NCI-H748 treated with DMSO at 0.1 percent for 48 hours (cell line): ENCODE measurements at places on chromosomes 2 and 18.

DNA sequence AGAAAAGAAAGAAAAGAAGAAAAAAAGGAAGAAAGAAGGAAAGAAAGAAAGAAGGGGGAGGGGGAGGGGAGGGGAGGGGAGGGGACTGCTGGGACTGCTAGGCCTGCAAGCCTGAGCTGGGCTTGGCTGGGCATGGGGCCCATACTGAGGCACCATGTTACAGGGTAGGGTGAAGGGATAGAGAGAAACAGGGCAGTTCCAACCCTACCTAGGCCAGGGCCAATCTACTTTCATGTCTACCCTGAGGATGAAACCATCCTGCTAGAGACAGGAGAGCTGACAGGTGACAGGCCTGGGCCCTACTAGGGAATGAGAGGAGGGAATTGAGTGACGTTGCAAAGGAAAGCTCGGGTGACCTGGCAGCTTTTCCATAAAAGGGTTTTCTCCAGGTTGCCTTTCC, 41.7 kb downstream of the TEX44 start:
- no peak for DNase-seq

GRCh38 chr2:60873381-60873780, 8.0 kb upstream of the REL start:
- no peak for DNase-seq

GRCh38 chr2:160837416-160837815, 322.8 kb upstream of the TANK start:
- no peak for DNase-seq

DNA sequence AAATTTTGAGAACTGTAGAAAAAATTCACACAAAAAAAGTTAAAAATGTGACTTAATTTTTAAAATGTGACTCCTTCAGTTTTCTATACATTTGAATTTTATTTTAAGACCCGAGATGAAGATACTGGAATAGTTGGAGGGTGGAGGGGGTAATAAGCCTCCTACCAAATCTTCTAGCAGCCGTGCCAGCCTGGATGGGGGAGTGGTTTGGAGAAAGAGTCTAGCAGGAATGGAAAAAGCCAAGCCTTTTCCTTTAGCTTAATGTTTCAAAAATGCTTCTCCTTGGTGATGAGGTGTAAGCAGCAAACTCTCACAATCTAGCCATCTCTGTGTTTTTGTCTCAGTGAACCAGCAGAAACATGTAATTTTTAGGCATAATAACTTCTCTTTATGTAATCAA, 14.7 kb downstream of the CASP8 start:
- DNase-seq: no peak

- no peak for DNase-seq
Measured at GRCh38 chr2:72982781-72983499, 65.6 kb downstream of the EMX1 start.

DNA sequence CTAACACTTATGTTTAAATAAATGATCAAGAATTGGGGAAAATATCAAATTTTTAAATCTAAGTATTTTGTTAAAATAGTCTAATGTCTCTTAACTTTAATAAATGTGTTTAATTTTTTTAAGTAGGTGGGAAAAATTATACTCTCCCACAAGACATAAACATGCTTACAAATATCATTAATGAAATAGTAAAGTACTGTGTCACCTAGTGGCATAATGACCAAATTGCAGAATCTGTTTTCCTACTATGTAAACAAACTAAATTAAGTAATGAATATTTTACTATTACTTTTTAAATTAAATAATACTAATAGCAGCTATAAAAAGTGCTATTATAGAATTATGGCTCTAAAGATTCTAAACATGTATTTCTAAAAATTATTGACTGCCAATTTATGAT, 52.0 kb upstream of the CHAC2 start:
- no peak for DNase-seq

- DNase-seq: no peak
Measured at GRCh38 chr2:176774766-176775451, 437.7 kb upstream of the HNRNPA3 start.

DNA sequence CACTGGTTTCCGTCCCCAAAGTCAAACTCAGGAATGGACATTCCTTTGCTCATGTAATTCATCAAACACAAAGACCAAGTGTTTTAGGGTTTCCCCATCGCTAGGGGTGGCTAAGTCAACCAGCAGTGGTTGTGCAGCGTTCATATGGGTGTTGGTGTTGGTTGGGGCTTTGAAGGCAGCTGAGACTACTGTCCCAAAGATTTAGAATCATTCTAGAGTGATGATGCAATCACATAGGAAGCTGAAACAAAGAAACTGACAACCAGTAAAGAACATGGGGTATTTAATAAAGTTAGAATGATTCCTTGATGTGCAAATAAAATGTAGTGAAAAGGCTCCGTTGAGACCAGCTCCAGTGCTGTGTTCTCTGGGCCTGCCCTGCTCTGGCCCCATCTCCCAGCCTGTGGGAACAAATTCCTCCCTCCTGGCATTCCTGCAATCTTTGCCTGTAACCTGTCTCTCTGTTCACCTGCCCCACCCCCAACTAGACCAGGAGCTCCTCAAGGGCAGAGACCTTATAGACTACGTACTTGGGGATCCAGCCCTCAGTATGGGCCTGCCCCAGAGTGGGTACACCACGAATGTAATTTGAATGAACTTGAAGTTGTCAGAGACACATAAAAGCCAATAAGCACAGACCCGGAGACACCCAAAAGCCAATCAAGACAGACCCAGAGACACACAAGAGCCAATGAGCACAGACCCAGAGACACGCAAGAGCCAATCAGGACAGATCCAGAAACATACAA, 191.7 kb upstream of the TWIST2 start:
- DNase-seq: no peak

DNA sequence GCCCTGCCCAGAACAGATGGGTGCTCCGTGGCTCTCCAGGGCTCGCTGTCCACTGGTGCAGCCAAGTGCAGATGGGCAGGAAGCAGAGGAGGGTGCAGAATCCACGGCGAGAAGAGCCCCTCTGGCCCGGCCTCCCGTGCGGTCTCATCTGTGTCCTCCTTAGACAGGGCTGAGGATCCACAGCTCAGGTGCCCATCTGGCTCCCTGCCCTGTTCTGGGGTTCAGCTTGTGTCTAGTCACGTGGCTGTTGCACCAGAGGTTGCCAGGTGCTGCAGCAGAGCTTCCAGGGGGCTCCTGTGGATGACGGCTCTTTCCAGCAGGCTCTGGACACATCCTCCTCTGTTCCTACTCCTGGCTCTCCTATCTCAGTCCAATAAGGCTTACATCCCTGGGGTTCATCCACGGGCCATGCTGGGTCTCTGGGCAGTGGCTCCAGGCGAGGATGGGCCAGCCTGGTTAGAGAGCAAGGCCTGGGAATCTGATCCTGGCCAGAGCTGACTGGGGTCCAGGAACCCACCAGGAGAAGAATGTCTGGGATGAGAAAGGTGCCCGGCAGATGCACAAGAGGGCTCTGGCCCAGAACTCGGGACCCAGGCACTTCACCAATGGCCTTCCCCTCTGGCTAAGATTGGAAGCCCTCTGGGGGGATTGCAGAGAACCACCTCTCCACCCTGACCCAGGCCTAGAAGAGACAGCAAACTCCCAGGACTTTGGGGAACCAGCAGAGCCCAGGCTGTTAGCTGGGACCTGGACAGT, 116.3 kb upstream of the ID2 start:
- DNase-seq: no peak

DNA sequence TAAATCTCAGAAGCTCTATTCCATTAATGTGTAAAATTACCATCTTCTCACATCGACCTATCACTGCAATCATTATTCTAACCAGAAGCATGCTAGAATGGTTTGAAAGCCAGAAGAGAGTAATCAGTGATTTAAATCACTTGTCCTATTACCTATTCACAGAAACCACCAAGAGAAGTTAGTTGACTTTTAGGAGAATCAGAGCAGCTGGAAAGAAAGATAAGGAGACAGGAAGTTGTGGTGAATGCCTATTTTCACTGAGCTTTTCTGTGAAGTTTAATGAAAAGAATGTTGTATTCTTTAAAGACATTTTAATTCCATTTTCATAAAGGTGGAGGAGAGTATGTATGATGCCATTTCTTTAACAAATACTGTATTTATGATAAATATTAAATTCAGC, 352.6 kb upstream of the CRIM1 start:
- DNase-seq: no peak

DNA sequence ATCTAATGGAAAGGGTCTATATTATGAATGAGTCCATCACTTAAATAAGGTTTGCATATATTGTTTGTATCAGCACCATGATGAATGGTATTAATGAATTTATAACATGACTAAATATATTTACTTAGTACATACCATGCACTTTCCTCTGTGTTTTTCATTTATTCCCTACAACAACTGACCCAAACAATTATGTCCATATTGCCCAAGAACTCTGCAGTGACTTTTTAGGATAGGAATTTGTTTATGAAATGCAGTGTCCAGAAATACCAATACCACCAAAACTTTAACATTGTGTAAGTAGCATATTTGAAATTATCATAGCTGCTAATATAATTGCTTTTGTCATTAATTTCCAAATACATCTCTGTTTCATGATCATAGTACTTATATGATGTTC, 119.7 kb downstream of the WDR7 start:
- no peak for DNase-seq

DNA sequence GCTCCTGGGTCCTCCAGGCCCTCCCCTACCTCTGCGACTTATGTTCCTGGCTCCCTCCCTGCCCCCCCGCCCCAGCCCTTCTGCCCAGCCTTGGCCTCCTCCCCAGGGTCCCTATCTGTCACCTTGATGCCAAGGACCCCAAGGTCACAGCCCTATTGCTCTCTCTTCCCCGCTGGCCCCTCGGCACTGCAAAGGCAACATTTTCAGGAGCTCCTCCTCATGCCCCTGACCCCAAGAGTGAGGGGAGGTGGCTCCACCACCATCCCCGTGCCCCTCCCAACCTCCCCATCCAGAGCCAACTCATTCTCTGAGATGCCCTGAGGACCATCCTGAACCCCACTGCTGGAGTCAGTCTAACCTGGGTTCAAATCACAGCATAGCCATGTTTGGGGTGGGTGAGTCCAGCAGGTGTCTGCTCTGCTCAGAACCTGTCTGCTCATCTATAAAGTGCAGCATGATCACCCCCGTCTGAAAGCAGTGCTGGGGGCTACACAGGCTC, 11.7 kb downstream of the LIMS2 start:
- no peak for DNase-seq
